ENCODE measurements at places on chromosomes 2 and 18.

DNA sequence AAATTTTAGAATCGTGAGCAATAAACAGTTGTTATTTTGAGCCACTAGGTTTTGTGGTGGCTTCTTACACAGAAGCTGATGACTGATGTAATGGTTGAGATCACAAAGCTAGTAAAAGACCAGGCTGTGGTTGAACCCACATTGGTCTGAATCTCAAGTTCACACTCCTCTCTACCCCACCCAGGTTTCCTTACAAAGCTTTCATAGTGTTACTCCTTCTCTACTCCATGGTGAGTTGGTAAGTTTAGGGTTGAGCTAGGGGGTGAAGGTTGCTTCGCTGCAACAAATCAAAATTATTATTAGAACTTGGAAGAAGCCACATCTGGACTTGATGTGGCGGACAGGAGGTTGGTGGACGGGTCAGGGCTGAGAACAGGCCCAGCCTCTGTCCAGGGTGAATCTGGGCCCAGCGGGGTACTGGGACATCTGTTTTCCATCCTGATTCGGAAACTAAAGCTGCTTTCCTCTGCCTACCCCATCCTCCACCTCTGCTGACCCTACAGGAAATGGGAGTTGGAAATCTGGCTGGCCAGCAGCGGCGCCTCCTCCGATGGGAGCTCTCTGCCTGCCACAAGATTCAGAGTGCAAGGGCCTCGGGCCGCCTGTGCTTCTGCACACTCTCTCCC lies 86.3 kb downstream of the ZFP36L2 start:
- no peak for DNase-seq

- DNase-seq = no peak
Observed at GRCh38 chr2:189022053-189022481, 47.9 kb downstream of the COL3A1 start.

- no peak for DNase-seq
Observed at GRCh38 chr2:23157812-23158211, 227.2 kb upstream of the KLHL29 start.

DNA sequence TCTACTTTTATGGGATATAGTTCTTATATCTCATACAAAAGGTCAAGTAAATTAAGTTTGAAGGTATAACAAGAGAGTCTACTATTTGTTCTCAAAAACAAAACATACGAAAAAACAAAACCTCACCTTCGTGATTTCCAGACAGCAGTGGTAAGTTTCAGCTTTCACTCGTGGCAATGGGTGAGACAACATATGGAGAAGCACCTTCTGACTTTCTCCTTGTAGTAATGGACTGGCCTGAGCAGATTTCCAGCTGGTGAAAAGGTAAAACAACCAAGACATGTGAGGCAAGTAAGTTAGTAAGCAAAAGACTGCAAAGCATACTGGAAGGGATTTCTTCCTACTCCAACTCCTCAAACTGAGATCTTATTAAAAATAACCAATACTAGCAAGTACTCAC lies 39.6 kb downstream of the RTTN start:
- DNase-seq = no peak

GRCh38 chr18:38751898-38752297 lies 1186.3 kb upstream of the CELF4 start:
- no peak for DNase-seq

DNA sequence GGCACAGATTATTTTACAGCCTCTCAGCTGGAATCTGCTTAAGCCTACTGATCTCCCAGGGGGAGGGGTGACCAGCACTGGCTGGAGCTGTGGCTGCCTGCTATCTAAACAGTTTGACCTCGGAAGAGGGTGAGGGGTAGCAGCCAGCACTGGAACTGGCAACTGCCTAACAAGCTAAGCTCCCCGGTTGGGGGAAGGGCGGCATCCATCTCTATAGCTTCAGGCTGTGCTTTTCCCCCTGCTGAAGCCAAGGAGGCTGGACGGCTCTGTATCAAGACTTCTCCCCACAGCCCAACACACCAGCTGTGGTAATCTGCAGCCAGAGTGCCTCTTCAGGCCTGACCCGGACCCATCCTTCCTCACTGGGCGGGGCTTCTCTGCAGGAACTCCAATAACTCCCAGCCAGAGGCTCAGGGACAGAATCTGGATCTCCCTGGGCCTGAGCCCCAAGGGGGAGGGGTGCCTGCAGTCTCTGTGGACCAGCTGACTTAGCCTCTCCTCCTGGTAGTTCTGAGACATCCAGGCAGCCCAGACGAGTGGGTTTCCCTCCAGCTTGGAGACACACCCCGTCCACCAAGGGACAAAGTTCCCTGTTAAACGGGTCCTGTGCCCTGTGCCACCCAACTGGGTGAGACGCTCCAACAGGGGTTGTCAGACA lies 560.2 kb downstream of the LRP1B start:
- no peak for DNase-seq

DNA sequence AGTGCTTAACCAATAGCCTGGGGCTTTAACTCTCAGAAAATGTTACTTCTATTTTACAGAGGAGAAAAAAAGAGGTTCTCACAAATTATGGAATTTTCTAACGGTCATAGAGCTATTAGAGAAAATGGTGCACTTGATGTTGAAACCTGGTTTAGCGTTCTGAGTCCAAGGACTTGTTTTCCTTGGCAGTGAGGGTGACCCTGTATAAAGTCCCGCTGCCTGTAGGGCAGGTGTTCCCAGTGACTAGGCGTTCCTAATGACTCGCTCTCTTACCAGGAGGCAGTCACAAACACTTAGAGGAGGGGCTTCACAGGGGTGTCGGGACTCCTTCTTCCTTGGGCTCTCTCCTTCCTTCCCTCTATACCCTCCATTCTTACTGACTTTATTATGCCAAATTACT lies 175.8 kb downstream of the ACTR3 start:
- no peak for DNase-seq

DNA sequence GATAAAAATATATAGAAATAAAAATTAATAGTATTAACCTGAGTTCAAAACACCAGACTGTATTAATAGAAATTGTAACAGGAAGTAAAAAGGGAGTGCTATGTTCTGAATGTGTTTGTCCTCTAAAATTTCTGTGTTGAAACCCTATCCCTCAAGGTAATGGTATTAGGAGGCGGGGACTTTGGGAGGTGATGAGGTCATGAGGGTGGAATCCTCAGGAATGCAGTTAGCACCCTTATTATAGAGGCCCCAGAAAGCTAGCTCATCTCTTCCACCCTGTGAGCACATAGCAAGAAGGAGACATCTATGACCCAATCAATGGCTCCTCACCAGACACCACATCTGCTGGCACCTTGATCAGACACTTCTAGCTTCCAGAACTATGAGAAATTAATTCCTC lies 124.5 kb downstream of the CMPK2 start:
- no peak for DNase-seq

- no peak for DNase-seq
Observed at GRCh38 chr18:78521136-78521535, 458.5 kb upstream of the SALL3 start.

GRCh38 chr2:217166241-217166850 lies 306.5 kb upstream of the TNP1 start:
- DNase-seq = no peak

DNA sequence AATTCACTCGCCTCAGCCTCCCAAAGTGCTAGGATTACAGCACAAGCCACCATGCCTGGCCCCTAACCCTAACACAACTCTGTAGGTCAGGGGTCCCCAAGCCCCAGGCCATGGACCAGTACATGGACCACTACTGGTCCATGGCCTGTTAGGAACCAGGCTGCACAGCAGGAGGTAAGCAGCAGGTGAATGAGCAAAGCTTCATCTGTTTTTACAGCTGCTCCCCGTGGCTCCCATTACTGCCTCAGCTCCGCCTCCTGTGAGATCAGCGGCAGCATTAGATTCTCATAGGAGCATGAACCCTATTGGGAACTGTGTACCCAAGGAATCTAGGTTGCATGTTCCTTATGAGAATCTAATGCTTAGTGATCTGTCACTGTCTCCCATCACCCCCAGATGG lies 201.7 kb downstream of the NRP2 start:
- no peak for DNase-seq

- DNase-seq = no peak
Observed at GRCh38 chr2:187617120-187617519, 62.9 kb upstream of the TFPI start.

- no peak for DNase-seq
Observed at GRCh38 chr2:56534321-56534720, 350.5 kb downstream of the CCDC85A start.

- DNase-seq = no peak
Observed at GRCh38 chr2:235199128-235199527, 247.3 kb downstream of the SH3BP4 start.

GRCh38 chr2:84885111-84885510 lies 4.2 kb upstream of the TRABD2A start:
- no peak for DNase-seq

DNA sequence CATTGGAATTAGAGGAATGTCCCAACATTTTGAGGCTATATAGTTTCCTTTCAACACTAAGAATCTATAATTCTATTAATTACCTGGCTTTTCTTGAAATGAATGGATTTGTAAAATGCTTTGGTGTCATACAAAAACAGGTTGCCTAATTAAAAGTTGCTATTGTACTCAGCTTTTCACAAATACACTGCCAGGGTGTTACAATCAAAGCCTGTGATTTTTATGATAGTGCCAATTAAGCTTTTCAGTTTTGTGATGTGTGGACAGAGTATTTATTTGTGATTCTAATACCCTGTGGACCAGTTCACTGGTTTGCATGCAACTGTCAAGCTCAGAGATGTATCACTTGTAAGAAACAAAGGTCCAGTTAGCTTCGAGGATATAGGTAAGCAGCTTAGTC lies 71.8 kb downstream of the NAB1 start:
- no peak for DNase-seq

DNA sequence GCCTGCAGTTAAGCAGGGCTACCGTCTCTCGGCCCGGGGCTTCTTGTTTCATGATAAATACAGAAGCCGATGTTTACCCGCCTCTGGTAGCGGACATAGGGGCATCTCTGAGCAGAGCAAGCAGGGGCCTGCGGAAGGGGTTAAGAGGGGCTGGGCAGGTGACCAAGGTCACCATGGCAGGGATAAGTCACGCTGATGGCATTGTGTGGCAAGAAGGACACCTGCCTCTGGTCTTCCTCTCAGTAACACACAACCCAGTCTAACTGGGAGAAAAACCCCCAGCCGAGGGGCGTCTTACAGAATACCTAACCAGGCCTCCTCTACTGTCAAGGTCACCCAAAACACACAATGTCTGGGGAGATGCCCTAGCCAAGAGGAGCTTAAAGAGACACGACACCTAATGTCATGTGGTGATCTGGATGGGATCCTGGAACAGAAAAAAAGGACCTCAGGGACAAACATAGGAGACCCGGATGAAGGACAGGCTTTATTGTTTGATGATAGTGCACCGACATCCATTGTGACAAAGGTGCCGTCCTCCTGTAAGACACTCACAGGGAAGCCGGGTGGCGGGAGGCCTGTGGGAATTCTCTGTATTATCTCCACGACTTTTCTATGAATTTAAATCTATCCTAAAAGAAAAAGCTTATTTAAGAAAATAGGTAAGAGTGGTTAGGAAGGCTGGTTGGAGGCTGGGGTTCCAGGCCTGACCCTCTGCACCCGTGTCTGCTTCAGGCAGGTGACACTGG lies 24.8 kb downstream of the SH3BP4 start:
- no peak for DNase-seq

DNA sequence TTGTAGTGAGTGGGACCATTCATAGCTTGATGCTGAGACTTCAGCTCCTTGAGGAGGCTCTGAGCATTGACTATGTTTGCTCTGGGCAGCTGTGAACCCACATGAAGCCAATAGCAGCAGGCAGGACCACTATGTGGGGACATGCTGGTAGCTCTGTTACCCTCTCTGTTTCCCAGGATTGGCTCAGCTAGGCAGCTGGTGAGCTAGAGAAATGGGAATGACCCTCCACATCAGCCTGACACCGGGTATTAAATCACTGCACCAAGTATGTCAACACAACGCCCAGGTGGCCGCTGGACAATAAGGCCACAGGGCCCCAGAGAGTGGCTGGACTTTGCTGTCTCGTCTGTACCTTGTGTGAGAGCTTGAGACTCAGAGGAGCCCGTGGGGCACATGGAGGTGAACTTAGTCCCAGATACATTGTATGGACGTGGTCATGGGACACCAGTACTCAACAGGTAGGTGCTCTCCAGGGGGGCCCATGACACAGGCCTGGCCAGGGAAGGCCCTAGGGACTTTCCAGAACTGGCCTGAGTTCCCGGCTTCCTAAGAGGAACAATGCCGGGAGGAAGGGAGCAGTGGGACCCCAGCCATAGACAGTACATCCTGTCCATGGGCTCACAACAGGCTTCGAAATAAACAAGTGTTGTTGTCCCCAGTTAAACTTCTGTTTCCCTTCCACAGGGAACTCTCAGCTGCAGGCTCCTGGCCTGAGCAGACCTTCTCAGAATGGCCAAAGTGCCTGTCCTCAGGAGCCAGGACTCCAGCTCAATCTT lies 35.2 kb downstream of the HS1BP3 start:
- DNase-seq = no peak

GRCh38 chr2:237512774-237513466 lies 25.9 kb downstream of the MLPH start:
- peak; percentile 80 for DNase-seq

DNA sequence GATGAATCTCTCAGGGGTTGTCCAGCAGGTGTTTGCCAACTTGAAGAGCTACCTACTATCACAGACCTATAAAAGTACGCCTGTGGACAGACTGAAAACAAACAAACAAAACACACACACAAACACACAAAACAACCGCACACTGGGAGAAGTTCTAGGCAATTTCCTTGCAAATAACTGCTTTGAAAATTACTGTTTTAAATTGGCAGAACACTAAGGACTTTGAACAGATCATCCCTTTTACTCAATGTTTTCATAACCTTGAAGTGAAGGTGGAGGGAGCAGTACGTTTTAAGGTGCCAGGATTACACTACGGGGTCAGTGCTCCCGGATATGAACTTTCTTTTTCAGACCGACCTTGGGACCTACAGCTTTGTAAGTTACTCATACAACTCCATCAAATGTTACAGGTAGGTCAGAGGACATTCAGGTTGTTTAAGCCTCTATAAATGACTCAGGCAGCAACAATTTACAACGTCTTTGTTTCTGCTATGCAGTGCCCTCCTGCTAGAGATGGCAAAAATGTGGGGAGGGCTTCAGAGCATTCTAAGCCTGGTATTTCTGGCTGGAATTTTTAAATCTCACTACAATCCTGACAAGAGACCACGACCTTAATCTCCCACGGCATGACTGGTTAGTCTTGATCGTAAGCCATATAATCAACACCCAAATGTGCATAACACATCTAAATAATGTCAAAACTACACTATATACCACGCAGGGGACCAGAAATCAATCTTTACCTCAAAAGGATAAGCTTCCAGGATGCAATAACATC lies 1.4 kb upstream of the SLC20A1 start:
- DNase-seq = no peak

GRCh38 chr18:59660786-59661743 lies 36.2 kb downstream of the CCBE1 start:
- no peak for DNase-seq

GRCh38 chr2:25481381-25482300 lies 139.9 kb upstream of the DNMT3A start:
- no peak for DNase-seq

- no peak for DNase-seq
Observed at GRCh38 chr2:64493788-64494187, 30.3 kb upstream of the AFTPH start.

- no peak for DNase-seq
Observed at GRCh38 chr18:76399613-76400391, 95.2 kb downstream of the ZNF516 start.

GRCh38 chr2:74806920-74807319 lies 27.0 kb upstream of the HK2 start:
- no peak for DNase-seq

GRCh38 chr2:106176446-106177099 lies 17.5 kb downstream of the UXS1 start:
- DNase-seq = no peak
